LoVo (cell line): ENCODE measurements at places on chromosomes 5 and 9.

- no peak for DNase-seq
Measured at GRCh38 chr5:77972469-77973252, 196.5 kb upstream of the TBCA start.

- no peak for DNase-seq
Measured at GRCh38 chr5:132233081-132233480, 5.4 kb upstream of the P4HA2 start.

DNA sequence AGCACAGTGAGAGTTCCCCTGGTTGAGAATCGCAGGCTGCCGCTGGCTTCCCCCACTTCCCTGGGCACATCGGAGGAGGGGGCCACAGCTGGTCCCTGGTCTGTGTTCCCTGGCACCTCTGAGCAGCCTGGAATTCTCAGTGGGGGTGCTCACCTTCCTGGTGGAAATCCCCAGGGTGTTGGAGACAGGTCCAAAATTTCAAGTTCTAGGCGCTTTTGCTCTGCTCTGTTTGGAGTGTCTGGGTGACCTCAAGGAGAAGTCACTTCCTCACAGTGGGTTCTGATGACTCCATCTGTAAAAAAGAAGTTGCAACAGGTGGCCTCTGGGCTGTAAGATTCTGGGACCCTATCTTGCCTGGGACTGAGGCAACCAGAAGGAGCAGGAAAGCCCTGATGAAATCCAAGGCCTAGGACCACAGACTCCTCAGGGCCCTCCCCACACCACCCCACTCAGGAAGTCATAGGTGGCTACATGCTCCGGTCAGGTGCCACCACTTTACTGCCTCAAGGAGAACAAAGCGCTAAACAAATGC is at the start of gene TRAF1:
Gene TRAF1, minus strand, starts transcription at position 400 of the 532 bp plus-strand sequence. CDS start 721 bp downstream, outside the sequence.
- DNase-seq: no peak

- no peak for DNase-seq
Measured at GRCh38 chr9:24413651-24414050, 132.0 kb downstream of the IZUMO3 start.

DNA sequence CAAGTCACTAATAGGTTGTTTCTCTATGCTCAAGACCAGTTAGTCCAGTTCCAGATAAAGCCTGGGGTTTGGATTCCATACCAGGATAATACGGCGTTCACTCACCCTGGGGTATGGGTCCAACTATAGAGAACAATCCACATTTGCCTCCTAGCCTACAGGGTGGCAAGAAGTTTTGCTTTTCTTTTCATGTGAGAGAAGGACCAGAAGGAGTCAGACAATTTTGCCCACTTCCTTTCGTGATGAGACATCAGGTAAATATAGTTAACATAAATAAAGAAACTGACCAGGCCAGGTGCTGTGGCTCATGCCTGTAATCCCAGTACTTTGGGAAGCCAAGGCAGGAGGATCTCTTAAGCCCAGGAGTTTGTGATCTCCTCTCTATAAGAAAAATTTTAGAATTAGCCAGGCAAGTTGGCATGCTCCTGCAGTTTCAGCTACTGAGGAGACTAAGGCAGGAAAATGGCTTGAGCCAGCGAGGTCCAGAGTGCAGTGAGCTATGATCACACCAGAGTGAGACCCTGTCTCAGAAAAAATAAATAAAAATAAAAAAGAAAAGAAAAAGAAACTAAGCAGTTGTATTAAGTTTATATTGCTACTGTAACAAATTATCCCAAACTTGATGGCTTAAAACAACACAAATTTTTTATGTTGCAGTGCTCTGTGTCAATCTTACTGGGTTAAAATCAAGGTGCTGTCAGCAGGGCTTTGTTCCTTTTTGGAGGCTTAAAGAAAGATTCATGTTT is 7.5 kb upstream of the REEP5 start:
- DNase-seq: no peak

DNA sequence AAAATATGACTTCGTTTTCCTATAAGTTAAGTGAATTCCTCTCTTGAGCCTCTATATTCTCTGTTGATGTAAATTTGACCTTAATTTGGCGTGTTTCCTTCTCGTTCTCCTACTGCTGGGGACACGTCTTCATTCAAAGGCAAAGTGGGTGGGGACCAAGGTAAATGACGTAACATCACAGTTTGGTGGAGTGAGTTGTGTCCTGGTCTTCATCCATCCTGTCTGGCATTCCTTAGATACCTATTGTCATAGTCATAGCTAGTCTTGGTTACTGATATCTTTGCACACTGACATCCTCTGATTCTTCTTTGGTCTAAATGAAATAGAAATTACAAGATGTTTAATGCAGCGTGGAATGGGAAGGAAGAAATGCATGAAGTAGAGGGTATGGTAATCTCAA is 108.5 kb downstream of the NNT start:
- DNase-seq: peak; percentile 31

DNA sequence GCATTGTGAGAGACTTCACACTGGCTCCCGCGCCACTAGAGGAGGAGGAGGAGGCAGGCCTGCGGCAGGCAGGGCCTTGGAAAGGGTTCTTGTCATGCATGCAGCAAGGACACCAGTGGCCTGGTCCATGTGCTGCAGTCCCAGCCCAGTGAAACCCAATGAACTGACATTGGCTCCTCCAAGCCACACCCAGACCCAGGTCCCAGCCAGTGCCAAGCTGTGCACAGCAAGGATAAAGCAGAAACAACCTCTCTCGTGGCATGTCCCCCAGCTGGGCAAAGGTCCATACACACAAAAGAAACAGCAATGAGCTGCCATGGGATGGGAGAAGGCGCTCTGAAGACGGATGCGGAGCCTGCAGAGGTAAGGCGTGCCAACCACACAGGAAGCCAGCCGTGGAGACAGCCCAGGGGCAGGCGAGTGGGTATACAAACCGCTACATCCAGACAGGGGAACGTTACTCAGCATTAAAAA is 89.2 kb downstream of the SEMA4D start:
- DNase-seq: no peak

GRCh38 chr9:137276473-137277328 is 825 bp upstream of the TOR4A start:
- peak; percentile 51 for DNase-seq

- DNase-seq: peak; percentile 6
Measured at GRCh38 chr5:133635051-133635450, 22.7 kb upstream of the FSTL4 start.

DNA sequence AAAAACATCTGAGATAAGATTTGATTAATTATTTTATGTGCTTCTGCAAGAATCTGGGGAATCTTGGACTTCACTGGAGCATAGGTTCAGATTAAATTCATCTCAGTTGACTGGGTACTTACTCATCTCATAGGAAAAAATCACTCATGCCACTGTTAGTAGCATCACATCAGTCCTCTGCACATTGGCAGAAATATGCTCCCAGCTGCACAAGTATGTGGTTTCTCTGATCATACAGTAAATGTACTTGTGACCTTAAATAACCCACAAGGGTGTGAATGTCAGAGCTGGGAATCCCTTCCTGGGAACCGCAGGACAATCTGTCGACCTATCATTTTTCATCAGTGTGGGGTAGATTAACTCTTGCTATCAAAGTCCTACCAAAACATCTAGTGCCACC is 203.7 kb upstream of the SLC24A2 start:
- no peak for DNase-seq

GRCh38 chr9:37339923-37340322 is 82.6 kb upstream of the GRHPR start:
- no peak for DNase-seq

DNA sequence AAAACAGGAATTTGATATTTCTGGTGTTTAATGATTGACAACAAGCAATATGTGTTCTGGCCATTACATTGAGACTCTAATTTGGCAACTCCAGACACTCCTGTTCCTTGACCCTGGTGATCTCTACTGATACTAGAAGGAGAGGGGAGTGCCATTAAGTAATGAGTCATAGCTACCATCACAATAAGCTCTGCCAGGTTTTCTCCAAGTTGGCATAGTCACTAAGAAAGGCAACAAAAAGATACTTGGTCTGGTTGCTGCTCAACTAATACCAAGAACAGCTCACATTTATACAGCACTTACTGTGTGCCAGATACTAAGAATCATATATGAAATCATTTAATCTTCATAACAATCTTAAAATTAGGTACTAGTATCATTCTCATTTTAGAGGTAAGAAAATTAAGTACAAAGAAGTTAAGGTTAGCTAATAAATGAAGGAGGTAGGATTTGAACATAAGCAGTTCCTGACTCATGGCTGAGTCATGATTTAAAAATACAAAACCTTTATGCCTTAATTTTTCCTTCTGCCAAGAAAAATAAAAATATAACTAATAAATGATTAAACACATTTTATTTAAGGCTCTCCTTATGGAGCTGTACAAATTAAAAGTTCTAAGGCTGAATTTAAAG is 19.9 kb upstream of the PRXL2C start:
- DNase-seq: peak; percentile 71

- DNase-seq: no peak
Measured at GRCh38 chr5:82809420-82810143, 267.6 kb downstream of the TMEM167A start.

DNA sequence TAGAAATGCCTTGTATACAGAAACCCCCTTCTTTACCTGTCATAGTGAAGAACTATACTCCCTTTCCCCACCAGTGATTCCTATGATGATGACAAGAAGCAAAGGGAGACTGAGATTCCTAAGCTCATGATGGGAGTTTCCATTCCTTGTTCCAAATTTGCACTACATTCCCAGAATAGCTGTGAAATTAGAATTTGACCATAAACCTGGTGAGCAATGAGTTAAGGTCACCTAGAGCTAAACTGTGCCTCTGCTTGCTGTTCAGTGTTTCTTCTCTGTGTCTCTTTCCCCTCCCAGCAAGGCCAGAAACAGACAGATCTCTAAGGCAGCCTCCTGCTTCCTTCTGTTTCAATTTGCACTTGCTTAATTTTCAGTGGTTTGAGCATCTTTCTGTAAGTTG is 332.1 kb downstream of the PIK3R1 start:
- DNase-seq: no peak
